Right renal pelvis (tissue), 4 donors: ENCODE measurements at places on chromosomes 7 and 10. TPM values are rescaled to one million over a fixed set of nuclear protein-coding genes. Genes with fewer than 3 reads are reported as not detected.

- no peak for DNase-seq
These were observed 35.5 kb downstream of the PPP1R3C start for GRCh38 chr10:91597197-91597881.

DNA sequence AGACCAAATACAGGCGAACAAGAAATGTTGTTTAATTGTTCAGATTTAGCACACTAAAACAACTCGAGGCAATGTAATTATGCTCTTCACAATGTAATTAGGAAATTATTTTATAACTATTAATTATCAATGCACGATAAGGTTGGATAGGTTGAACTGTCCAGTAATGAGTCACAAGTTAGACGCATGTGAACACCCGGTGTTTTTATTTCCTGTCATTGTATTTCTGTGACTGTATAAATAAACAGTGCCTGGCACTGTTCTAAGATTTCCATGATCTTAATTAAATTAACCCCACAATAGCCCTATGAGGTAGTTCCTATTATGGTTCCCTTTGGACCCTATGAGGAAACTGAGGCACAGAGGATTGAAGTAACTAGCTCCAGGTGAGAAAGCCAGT, 26.2 kb downstream of the C10orf105 start:
- no peak for DNase-seq

DNA sequence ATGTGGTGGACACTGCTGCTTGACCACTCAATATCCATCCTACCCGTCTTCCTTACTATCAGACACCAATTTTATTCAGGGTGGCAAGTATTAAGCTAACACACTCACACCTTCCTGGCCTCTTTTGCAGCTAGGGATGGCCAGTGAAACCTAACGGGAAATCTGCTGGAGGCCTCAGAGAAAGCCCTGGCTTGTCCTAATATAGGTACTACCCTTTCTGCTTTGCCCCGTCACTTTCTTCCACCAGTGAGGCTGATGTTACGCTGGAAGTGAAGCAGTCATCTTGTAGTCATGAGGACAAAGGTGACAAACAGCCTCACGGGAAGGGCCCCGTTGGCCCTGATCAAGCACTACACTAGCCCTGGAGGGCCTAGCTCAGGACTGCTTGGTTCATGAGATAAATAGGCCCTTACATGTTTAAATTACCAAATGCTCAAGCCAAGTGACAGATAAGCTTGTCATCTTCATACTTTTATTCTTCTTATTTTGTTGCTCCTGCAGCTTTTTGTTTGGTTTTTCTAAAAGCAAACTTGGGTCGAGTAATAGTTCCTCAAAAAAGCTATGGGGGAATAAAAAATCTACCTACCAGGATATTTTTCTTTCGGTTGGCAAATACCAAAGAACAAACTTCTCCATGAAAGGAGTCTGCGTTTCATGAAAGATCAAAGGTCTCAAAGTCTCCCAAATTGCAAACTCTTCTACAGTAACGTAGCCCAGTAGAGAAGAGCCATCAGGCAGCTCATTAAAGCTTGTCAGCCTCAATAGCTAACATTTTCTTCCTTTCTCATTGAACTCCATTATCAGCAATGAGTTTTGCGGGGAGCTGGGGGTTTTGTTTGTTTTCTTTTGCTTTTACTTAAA, 17.5 kb downstream of the CREB3L2 start:
- no peak for DNase-seq

The EVX1 gene
- not detected for polyA plus RNA-seq

DNA sequence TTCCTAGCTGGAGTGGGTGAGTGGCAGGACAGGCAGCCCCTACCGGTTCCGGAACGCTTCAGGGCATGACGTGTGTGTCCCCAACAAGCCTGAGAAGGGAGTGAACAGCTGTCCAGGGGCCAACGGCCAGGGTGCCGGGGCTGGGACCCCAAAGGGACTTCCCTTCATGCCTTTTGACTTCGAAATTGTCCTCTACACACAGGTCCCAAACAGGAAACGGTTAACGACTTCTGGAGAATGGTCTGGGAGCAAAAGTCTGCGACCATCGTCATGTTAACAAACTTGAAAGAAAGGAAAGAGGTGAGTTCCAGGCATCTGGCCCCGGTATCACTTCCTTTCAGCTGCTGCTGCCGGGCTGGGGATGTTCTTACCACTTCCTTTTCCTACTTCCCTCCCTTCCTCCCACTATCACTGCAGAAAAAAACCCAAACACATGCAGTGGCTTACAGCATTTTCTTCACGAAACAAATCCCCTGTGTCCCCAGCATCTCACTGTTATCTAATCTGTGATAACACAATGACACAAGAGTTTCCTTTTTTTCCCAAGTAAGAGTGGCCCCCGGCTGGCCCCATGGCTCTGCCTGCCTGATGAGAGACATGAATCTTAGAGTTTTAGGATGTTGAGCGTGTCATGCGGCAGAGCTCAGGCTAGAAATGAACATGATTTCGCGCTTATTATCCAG, 63.2 kb downstream of the MKI67 start:
- no peak for DNase-seq

The H2AZ2 gene
- 249 TPM for polyA plus RNA-seq

GRCh38 chr10:59913547-59914237, 7.3 kb upstream of the CCDC6 start:
- no peak for DNase-seq

- DNase-seq, result no peak
These were observed 13.9 kb upstream of the TECTB start for GRCh38 chr10:112269266-112269665.

DNA sequence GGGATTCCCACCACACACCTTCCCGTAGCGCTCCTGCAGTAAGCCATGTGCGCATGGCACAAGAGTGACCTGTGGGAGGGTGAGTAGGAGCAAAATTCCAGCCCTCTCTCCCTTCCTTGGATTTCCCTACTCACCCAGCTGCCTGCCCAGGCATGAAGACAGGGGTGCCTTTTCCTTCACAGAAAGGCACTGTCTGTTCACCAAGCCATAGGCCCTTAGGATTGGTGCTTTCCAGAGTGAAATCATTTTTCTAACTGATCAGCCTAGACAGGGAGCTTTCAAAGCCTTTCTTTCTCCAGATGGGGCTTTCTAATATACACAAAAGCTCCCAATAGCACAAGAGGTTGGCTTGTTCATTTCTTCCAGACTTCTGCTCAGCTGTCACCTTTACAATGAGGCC, 79.7 kb downstream of the CTTNBP2 start:
- DNase-seq, result no peak

DNA sequence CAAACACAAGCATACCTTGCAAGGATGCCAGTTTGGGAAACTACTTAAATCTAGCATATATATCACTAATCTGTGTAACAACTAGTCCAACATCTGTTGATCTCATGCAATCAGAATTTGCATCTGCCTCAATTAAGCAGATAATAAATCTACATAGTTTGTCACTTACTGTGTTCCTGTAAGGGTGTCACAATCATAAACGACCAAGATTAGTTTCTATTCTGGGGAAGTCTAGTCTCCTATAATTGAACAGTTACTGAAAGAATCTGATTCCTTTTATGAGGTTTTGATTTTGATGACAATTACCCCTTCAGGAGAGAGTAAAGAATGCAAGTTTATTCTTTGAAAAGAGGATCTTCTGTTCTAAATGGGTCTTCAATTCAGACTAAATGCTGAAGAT, 85.5 kb upstream of the LRRN3 start:
- DNase-seq, result no peak

DNA sequence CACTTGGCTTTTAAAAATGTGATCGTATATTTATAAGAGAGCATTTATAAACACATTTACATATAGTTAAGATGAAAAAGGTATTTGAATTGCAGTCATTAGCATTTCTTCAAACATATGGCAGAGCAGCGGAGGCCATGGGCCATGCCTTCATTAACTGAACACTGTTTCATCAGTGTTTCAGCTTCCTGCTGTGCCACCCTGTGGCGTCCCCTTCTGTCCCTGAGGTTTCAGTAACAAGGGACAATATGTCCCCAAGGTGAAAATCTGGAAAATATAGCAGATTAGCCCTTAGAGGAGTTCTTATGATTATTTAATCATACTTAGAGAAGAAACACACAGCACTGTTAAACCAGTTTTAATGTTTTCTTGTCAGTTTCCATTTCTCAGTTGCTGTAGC, 577.8 kb downstream of the ETV1 start:
- DNase-seq, result no peak

DNA sequence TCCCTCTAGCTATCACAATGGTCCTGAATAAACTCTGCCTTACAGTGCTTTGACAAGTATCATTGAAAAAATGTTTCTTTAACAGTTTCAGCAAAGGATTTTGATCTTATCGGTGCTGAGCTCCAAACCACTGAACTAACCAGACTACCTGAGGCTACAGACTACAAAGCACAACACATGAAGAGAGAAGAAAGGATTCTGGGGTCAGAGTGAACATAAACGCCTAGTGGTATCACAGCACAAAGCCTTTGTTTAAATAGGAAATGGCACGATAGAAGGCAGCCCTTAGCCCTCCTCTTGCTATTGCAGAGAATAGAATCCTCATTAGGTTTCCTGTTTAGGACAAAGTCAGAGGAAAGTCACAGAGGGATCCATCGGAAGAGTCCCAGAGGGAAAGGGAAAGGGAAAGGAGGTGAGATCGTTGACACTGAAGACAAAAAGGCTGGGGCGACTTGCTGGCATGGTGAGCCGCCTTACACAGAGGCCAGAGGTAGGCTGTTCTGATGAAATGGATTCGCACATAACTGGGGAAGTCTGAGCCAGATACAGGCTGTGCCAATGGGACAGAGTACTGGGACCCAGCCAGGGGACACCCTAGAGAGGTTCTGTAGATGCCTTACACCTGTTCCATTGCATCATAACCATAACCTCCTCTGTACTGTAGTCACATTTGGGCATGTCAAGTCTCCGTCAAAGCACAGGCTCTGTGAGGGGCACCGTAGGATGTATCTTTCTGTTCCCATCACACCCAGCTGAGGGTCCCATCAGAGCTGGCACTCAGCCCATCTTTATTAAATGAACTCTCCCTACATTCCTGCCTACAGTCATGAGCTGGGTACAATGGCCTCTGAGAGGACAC, 71.5 kb downstream of the XPNPEP1 start:
- no peak for DNase-seq

DNA sequence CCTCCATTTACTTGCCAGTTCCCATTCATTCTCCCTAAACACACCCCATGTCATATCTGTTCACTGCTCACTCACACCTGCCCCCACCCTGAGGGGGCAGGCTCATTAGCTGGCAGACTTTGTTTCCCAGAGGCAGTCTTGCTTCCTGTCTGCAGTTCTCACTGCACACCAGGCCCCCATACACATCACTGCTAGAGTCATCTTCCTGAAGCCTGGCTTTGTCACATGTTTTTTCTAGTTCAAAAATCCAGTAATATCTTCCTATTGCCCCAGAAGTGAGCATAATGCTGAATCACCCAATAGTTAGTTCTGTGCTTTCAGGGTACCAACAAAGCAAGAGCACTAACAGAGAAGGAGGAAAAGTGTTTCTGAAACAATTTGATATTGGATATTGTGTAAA, 1.9 kb downstream of the LRRC72 start:
- DNase-seq, result no peak

GRCh38 chr10:50390302-50390701, 139.0 kb upstream of the ASAH2 start:
- no peak for DNase-seq

The PRSS37 gene
- 0.30 TPM for polyA plus RNA-seq

- DNase-seq, result no peak
These were observed 1.2 kb upstream of the CALU start for GRCh38 chr7:128737867-128738385.

DNA sequence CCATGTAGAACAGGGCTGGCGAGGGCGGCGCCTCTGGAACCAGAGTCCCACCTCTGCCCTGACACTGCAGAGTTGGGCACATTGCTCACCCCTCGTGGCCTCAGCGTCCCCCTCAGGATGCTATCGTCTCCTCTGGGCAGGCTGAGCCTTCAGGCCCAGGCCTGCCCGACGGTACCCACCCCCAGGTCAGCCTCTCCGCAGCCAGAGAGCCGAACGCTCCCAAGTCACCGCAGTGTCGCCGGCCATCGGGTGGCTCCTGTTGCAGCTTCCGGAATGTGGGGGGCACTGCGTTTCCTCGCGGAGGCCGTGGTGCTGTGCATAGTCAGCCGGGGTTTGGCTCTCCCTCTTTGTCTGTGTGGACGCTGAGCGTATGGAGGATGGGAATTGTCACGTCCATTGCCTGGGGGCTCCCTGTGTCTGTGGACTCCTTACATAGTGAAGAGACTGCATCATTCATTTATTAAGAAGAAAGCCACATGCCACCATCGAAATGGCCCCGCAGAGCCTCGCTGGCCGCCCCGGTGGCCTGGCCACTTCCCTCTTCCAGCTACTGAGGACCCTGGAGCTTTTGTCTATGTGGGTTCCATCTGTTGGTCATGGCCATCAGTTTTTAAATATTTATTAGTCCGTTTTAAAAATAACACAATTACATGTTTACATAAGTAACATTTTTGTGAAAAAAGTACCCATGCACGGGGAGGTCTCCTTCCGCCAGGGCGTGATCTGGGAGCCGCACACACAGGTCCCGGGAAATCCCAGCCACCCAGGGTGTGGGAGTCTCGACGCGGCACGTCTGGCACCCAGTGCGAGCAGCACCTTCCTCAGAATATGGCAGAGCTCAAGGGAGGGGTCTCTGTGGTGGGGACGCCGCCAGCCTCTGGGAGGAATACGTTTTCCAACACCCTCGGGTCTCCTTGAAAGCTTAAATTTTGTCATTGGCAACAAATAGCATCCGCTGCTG, 15.6 kb downstream of the NKX6-2 start:
- DNase-seq, result no peak

DNA sequence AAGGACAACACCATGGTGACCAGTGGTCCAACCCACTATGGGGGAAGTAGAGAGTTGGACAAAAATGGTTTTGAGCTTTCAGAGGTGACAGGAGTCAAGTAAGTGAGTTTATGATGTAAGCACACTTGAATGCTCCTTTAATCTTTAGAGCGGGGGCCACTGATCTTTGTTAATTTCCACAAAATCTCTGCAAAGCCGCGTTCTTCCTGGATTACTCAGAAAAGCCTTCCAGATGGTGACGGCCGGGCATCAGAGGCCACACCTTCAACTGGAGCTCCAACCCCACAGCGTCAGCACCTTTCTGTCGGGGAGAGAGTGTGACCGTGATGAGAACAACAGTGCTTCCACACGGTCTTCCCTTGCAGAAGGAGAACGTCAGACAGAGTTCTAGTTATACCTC, 35.2 kb upstream of the KLF6 start:
- no peak for DNase-seq

GRCh38 chr7:110417611-110418010, 673.3 kb upstream of the LRRN3 start:
- DNase-seq, result no peak

- no peak for DNase-seq
These were observed 4.7 kb upstream of the HIP1 start for GRCh38 chr7:75743455-75743859.

The AGBL3 gene
- polyA plus RNA-seq, result 11.0 TPM

GRCh38 chr7:41219276-41219675, 483.6 kb downstream of the INHBA start:
- DNase-seq, result no peak

- DNase-seq, result no peak
These were observed 66.5 kb upstream of the SVIL start for GRCh38 chr10:29701306-29701705.

DNA sequence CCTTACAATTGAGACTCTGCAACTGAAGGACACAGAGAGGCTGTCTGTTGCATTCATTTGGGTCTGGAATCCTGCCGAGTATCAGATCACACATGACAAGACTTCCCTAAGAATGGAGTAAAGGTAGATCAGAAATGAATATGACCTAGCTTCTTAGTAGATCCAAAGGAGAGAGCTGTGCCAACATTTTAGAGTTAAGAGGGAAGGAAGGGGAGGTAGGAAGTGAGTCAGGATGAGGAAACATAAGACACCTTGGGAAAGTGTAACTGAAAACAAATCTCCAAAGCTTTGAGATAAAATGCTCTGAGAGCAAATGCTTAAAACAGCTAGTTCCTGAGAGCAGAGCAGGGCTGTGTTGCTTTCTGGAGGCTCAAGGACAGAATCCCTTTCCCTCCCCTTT, 6.1 kb upstream of the SLC25A13 start:
- DNase-seq, result no peak
